ENCODE measurements at places on chromosomes 1 and 21.

DNA sequence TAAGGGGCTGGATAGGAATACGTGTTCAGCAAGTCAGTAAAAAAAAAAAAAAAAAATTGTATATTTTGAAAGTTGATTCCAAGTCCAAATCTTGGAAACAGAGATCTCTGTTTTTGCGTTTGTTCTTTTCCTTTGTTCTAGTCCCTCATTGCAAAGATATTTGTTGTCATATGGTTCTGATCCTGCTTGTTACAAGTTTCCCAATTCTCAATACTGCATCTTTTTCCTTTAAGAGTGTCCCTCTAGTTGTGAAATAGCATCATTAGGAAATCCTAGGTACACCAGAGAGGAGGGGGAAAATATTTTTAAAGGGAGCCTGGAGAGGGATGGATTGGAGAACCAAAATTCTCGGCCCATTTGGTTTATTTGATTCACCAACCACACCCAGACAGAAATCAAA lies 152.2 kb upstream of the C1orf105 start:
- DNase-seq, result no peak

- no peak for DNase-seq
Observed at GRCh38 chr21:43278359-43278758, 109.6 kb downstream of the CRYAA start.

DNA sequence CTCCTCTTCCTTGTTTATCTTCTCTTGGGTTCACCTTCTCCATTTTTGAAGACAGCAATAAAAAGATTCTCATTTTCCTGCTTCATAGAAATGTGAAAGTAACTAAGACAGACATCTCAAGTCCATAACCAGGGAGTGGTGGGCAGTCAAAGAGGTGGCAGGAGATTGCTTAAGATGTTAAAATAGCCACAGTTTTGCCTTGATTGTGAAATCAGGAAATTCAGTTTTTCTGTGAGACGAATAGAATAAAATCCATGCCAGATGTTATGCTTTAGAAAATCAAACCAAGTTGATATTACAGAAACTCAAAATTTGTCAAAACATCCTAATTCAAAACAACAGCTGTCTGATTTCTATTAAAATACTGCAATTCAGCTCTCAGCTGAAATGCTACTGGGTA lies 57.2 kb downstream of the TNN start:
- no peak for DNase-seq

GRCh38 chr1:101683561-101683960 lies 313.2 kb downstream of the OLFM3 start:
- peak; percentile 40 for DNase-seq

DNA sequence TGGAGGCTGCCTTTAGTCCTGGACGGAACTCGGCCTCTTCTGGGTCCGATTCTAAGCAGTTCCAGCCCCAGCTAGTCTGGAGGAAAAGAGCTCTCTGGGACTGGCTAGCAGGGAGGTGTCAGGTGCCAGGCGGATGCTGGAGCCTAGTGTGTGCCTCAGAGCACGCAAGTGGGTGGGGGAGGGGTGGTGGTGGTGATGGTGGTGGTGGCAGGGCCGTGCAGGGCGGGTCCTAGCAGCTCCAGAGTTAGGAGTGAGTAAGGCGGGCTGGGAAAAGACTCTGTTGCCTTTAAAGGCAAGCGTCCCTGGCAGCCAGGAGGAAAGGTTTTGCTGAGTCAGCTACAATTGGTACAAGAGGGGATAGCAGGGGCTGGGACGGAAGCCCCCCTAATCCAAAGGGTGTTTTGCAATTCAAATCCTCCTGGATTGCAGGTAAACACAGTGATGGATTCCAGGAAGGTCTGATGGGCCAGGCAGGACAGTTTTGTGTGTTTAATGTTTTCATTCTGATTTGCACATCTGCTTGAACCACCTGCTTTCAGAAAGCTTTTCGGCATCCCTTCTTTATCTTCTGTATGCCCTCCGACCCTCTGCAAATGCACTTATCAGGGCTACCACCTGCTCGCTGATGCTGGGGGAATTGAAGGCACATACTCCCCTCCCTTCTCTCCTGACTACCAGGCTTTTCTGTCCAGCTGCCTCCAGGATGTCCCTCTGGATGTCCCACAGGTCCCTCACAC lies 4.1 kb upstream of the SLC2A1 start:
- DNase-seq, result no peak

DNA sequence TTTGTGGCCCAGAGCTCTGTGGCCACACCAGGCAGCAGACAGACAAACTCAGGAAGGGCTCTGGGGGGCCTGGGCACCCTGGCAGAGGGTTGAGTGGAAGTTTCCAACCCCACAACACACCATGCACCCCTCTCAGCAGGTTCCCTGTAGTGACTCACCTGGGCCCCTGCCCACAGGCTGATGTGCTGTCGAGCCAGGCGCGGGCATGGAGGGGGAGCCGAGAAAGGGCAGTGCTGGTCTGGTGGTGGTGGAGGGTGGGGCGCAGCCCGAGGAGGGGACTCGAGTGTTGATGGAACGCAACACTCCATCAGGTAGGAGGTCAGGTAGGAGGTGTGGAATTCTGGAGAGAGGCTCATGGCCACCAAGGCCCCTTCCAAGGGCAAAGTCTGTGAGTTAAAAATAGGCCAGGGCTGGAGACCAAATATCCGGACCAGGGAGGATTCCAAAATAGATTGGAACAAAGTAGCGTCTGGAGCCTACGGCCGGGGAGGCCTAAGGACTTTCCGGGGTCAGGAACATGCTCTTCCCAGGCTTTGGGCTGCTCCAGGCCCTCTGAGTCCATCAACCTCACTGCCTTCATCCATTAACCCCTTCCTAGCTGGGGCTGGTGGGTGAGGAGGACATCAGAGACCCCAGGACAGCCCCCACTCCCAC lies 191.5 kb upstream of the AJAP1 start:
- DNase-seq, result no peak

DNA sequence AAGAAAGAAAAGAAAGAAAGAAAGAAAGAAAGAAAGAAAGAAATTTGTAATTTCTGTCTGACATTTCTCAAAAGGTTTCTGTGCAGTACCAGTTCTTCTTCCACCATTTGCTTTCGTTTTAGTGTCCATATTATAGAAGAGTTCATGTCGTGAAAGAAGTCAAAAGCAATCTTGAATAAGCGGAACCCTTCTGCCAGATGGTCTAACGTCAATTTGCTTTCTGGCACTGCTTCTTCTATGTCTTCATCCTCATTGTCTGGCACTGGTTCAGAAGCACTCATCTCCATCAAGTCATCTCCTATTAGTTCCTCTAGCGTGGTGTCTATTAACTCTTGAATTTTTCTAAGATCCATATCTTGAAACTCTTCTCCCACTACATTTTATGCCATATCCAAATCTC lies 170.0 kb upstream of the KCTD3 start:
- no peak for DNase-seq

- no peak for DNase-seq
Observed at GRCh38 chr21:36004441-36004840, 55.9 kb downstream of the SETD4 start.

DNA sequence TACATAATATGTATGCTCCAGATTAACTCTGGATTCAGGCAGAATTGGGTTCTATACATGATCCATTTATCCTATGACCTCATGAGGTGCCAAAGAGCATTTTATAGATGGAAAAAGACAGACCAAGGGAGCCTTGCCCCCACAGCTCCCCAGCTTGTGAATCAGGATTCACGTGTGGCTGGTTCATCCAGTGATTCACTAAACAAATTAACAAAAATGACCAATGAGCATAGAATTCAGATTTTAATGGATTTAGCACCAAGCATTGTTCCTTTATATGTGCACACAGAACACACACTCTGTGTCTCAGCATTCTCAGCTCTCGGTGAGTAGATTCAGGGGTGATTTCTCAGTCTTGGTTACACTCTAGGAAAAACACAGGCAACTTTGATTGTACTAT lies 51.7 kb upstream of the BARHL2 start:
- DNase-seq, result no peak

DNA sequence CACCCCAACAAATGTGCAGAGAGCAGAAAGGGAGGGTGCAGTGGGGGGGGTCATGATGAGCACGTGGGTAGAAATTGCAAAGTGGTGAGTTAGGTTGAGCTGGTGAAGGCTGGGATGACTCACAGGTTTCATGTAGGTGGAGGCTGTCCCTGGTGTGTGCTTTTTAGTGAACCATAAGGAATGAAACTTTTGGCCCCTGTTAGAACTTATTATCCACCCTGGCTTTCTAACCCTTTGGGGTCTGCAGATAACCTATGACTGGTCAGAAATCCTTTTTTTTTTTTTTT lies 46.9 kb downstream of the DOP1B start:
- no peak for DNase-seq

GRCh38 chr1:66013371-66013770 lies 220.7 kb downstream of the PDE4B start:
- DNase-seq, result no peak

- DNase-seq, result no peak
Observed at GRCh38 chr1:230427981-230428380, 1.8 kb upstream of the PGBD5 start.

GRCh38 chr1:80656641-80657040 lies 1144.1 kb upstream of the ADGRL2 start:
- DNase-seq, result no peak

- DNase-seq, result peak; percentile 46
Observed at GRCh38 chr1:165424454-165425216, 20.3 kb downstream of the RXRG start.

GRCh38 chr1:150582371-150582770 lies 3.0 kb upstream of the MCL1 start:
- no peak for DNase-seq

DNA sequence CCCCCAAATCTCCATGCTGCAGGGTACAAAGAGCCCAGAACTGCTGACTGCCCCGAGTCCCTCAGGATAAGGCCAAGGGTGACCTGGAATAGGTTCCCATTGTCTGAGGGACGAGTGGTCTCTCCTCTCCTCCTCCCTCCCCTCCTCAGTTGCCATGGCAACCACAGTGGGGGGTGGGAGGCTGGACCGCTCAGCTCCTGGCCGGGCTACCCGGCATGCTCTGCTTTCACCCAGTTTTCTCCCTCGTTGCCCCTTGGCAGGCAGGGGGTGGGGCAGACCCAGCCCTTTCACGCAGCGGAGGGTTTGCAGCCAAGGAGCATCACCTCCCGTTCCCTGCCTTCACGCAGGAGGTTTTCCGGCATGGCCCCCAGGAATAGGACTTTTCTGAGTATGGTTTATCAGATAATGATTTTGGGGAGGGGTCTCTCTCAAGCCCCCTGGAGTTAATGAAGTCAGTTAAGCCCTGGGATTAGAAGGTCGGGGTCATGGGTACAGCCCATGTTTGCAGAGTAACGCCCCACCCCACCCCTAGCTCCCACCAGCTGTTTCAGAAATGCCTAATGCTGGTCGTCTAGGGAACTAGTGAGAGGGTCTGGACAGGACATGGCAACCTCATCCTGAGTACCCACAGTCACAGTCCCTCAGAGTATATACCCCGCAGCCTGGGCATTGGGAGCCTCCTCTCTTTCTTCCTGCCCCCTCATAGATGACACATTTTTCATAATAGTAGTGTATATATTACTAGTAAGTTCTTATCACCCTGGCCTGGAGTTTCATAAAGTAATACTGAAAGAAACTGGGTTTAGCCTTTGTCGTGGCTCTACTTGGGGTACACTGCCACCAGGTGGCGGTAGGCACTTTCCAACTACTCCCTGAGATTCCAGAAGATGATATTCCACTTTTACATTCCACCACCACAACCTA lies 20.7 kb downstream of the C1QB start:
- peak; percentile 34 for DNase-seq

GRCh38 chr1:59177756-59178155 lies 119.1 kb upstream of the FGGY start:
- no peak for DNase-seq

DNA sequence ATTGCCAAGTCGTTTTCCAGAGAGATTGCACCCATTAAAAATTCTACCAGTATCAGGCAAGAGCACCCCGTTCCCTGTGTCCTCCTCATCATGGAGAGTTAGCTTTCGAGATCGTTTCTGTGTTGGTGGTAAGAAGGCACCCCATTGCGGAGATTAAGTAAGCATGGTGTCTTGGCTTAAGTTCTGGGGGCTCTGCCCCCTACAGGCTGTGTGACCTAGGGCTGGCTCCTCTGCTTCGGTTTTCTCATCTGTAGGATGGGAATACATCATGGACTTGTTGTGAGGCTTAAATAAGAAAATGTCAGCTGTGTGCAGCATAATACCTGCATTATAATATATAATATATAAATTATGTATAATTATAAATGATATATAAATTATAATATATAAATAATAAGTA lies 36.8 kb upstream of the TENT5C start:
- DNase-seq, result no peak

GRCh38 chr1:7827126-7827955 lies 25.5 kb downstream of the UTS2 start:
- no peak for DNase-seq

DNA sequence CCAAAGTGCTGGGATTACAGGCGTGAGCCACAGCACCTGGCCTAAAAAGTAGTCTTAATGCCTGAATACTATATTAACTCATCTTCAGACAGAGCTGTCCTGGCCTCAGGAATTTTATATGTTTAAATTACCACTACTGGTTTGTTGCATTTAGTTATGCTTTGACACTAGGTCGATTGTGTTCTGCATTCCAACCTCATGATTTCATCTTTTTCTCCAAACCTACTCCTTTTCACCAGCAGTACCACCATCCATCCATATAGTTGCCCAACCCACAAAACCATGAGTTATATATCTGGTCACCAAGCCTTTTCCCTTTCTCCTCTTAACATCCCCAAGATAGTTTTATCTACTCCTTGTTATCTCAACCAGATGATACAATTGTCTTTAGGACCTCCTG lies 22.6 kb downstream of the FMO5 start:
- DNase-seq, result no peak

DNA sequence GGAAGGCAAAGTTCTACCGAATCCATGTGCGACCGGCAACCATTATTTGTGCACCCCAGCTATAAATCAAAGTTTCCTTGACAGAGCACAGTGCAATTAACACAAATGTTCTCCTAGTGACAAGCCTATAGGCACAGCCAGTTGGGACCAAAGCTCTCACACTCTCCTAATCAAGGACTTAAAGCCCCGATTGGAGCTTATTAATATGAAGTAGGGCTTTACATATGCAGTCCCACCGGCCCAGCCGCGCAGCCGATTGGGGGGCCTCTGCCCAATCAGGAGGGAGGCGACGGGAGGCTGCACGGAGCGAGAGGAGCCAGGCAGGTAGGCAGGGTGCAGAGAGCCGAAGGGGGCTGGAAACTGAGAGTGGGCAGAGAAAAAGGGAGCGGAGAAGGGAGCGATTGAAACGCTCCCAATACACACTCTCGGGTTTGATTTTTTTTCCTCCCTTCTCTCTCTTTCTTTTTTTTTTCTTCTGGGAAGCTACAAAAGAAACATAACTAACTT lies at the start of gene ESRRG:
Gene ESRRG, minus strand, starts transcription at position 156 of the 507 bp plus-strand sequence. Its CDS starts 130 bp downstream, at position 26.
- peak; percentile 20 for DNase-seq

DNA sequence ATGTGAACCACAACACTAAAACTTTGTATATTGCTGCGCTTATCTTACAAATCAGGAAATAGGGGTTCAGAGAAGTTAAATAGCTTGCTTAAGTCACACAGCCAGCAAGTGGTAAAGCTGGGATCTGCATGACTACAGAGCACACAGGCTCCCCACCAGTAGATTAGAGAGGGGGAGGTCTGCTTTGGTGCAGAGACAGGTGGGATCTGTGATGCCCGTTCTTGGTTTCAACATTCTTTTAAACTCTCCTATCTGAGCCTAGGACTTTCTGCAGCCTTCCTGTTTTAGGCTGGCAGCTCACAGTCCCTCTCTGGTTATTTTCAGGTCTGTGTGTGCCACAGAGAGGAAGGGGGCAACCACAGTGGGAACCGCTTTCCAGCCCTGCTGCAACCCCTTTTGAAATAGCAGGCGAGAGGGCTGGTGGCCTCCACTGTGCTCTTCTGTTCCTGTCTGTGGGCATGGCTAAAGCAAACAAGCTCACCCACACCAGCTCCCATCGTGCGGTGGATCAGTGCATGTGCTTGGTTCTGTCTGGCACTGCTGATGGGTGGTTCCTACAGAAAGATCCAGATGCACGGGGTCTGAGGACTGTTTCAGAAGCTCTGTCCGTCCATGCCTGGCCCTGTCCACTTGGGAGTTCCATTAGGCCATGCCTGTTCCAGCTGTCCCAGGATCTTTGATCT lies 1.7 kb upstream of the IL6R start:
- DNase-seq, result no peak
